Heart right ventricle (tissue), 16 donors: ENCODE measurements at places on chromosomes 1 and 21. TPM values are rescaled to one million over a fixed set of nuclear protein-coding genes. Genes with fewer than 3 reads are reported as not detected.

DNA sequence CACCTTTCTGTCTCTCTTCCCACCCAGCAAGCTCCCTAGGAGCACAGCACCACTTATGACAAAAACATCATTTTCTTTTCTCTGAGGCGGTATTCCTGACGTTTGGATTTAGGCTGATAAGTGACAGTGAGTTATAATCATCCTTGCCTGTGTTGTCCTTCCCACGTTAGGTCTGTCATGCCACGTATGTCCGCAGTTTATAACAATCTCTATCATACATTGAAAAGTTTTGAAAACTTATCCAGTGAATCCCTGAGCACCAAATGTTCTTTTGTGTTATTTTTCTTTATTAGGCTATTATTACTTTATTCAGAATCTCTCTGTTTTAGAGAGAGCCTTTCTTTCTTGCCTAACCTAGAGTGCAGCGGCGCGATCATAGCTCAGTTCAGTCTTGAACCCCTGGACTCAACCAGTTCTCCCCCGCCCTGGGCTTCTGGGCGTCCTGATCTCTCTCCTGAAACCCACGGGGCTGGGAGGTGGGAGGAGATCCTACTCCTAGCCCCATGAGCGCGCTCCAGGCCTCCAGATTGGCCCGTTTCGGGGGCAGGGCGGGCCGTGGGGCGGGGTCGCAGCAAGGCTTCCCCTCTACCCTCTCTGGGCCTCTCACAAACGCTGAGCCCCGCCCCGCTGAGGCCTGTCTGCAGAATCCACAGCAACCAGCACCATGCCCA lies at the start of gene GSTM2:
Gene GSTM2 (plus strand): TSS at position 606 of the 671 bp plus-strand sequence. CDS start 59 bp downstream, at position 665.
- DNase-seq, result peak; percentile 95

DNA sequence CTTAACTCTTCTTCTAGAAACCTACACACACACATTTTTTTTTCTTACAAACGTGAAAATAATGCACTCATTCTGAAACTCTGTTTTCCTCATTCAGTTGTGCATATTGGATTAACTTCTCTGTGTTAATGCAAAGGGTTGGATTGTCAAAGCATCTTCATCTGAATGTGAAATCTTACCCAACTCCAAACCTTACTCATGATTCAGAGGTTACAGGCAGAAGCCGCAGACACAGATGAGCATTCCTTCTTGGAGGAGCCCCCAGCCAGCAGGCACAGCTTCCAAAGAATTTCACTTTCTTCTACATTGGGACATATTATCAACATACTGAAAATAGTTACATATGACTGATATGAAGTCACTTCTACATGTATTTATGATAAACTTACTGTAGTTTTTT lies 15.7 kb downstream of the PATJ start:
- no peak for DNase-seq

GRCh38 chr1:228163007-228163753 lies 2.4 kb upstream of the IBA57 start:
- peak; percentile 74 for DNase-seq

DNA sequence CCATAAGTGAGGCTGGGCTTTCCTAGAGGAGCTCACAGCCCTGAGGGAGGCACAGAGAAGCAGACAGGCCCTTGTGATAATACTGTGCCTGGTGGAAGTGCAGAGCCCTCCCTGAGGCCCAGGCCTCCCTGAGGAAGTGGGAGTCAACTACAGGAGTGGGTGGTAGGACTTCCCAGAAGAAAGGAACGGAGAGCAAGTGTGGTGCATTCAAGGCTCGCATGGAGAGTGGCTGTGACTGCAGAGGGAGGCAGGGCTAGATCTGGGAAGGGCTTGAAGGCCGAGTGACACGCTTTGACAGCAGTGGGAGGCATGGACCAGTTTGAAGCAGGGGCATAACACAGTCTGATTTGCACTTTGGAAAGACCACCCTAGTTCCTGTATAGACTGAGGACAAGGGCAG lies 37.3 kb downstream of the AZIN2 start:
- no peak for DNase-seq

GRCh38 chr1:38834221-38834782 lies 25.3 kb downstream of the RRAGC start:
- DNase-seq, result no peak

DNA sequence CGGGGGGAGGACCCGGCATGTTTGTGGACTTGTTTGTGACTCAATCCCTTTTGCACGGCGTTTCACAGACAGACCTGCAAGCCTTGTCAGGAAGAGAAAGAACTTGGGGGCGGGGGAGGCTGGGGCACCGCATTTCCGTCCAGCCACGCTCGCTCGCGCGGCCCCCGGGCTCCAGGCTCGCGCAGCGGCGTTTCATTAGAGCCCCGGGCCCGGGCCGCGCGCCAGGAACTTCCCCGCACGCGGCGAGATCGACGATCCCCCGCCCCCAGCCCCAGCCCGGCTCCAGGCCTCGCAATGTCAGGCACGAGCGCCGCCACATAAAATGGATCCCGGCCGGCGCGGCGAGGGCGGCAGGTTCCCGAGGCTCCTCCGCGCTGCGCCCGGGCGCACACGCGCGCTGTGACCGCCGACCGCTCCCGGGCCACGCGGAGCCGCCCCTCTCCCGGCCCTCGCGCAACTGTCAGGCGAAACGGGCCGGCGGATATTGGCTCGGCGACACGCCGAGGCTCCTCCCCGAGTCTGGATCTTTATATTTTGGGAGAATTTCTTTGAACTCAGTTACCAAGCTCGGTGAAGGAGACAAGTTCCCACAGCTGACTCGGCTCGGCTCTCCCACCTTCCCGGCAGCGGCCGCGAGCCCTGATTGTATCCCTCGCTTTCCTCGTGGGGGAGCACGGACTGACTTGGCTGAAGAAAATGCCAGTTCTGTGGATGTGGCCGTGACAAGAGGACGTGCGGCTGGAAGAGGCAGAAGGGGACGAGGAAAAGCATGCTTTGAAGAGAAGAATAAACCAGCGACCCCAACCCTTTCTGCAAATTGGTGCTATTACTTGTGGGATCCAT lies at the start of gene KIF26B:
Gene KIF26B (plus strand): TSS at position 557 of the 843 bp plus-strand sequence. CDS start 440 bp downstream, outside the sequence.
- peak; percentile 33 for DNase-seq

Gene DEGS1
- polyA plus RNA-seq, result 48.5 TPM

Gene MRPL39
- 59.4 TPM for polyA plus RNA-seq

Gene AGO4
- polyA plus RNA-seq, result 10.5 TPM
